CD4-positive, alpha-beta memory T cell (primary cell): ENCODE measurements at places on chromosomes 6 and 20. TPM values are rescaled to one million over a fixed set of nuclear protein-coding genes. Genes with fewer than 3 reads are reported as not detected.

SGK2 gene
- not detected for polyA plus RNA-seq

HRH3 gene
- not detected for polyA plus RNA-seq

CASS4 gene
- polyA plus RNA-seq = 3.3 TPM

DLK2 gene
- 1.4 TPM for polyA plus RNA-seq

RNF217 gene
- 0.03 TPM for polyA plus RNA-seq

NR2E1 gene
- polyA plus RNA-seq = not detected
